ENCODE measurements at places on chromosomes 2 and 18.

GRCh38 chr18:10131460-10132395, 217.9 kb downstream of the VAPA start:
- peak; percentile 61 for ATAC-seq
- peaks cover 6% of the 10 kb centered on the region for H3K4me1 ChIP-seq
- H3K4me3 ChIP-seq: peak overlapping the region; percentile 0

DNA sequence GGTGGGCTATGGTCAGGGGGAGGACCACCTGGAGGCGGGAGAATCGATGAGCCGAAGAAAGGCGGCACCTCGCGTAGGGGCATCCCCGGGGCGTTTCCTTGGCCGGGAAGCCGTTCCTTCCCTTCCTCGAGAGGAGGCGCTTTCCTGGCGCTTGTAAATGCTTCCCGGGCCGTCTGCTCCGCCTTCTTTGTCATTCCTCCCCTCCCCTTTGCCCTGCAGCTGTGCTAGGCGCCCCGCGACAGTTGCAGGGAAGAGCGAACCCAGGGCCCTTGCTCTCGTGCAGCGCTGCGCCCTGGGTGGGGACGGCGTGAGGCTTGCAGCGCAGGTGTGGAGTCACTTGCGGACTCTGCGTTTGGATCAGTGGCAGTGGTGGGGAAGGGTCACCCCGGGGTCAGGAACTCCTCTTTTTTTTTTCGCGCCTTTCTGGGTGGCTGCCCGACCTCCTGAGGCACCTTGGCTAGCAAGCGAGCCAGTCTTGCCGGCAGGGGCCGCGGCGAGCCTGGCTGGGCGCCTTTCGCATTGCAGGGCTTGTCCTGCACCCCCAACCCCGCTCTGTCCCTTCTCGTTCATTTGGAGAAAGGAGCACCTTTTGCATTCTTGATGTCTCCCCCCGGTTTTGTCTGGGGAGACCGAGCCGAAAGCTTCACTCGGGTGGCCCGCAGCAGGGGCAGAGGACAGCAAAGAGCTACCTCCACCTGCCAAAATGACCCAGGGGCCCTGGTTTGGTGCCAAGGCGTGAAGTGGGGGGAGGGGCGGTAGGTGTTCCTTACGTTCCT, 858 bp downstream of the KCNS3 start:
- H3K4me1 ChIP-seq: peaks cover 4% of the 10 kb centered on the region
- H3K36me3 ChIP-seq: no peaks in the 10 kb centered on the region
- ATAC-seq: peak; percentile 61
- peaks cover 5% of the 10 kb centered on the region for H3K27me3 ChIP-seq

GRCh38 chr2:148546270-148546669, 98.3 kb upstream of the EPC2 start:
- no peak overlapping the region for H3K27ac ChIP-seq
- H3K4me3 ChIP-seq: no peak overlapping the region
- no peaks in the 10 kb centered on the region for H3K4me1 ChIP-seq
- H3K27me3 ChIP-seq: no peaks in the 10 kb centered on the region
- no peaks in the 10 kb centered on the region for H3K36me3 ChIP-seq

- no peaks in the 10 kb centered on the region for H3K36me3 ChIP-seq
- ATAC-seq: no peak
- no peak overlapping the region for H3K4me3 ChIP-seq
- H3K27ac ChIP-seq: no peak overlapping the region
Measured at GRCh38 chr18:44668270-44668975, 12.3 kb upstream of the SETBP1 start.

DNA sequence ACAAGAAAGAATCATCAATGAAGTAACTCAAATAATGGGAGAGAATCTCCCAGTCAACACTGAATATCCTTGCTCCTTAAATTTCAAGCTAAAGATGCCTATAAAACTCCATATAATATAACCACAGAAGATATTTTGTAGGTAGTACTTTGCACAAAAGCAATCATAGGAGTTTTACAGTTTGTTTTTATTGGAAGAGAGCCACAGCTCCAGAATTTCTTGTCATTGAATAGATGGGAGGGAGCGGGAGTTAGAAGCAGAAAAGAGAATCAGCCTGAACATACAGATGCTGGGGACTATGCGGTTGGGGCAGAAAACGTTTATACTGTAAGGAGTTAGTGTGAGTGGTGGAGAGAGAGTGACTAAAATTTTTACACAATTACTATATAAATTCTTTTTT, 18.3 kb upstream of the SMAD4 start:
- H3K27me3 ChIP-seq: no peaks in the 10 kb centered on the region
- H3K4me1 ChIP-seq: no peaks in the 10 kb centered on the region
- no peak for ATAC-seq
- H3K4me3 ChIP-seq: no peak overlapping the region
- no peak overlapping the region for H3K27ac ChIP-seq

DNA sequence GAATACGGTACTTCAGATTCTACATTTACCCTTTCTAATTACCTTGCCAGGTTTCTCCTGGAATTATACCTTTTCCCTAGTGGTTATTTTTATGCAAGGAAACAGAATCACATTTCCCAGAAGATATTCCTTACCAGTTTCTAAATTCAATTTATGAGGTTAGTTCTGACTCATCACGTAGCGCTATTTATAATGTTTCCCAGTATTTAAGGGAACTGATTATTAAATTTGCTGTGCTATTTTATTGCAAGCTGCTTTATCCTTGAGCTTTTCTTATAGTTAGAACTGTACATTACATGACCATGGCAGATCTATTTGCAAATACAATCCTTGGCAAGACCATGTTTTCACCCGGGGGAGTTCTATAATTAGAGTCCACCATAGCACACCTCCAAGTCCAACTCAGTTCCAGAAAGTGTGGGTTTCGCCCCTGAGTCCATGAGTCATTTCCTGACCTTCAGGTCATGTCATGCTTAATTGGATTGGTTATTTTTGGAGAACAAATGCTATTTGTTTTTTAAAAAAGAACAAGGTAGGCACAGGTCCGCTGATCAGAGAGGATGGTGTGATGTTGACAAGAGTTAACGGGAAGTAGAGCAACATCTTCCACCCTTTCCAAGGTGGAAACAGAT, 126.6 kb downstream of the ZNF532 start:
- ATAC-seq: no peak
- H3K4me1 ChIP-seq: no peaks in the 10 kb centered on the region
- H3K36me3 ChIP-seq: no peaks in the 10 kb centered on the region
- no peak overlapping the region for H3K27ac ChIP-seq
- no peaks in the 10 kb centered on the region for H3K27me3 ChIP-seq
- H3K4me3 ChIP-seq: no peak overlapping the region

GRCh38 chr2:65566617-65567016, 134.2 kb upstream of the SPRED2 start:
- no peaks in the 10 kb centered on the region for H3K4me1 ChIP-seq
- ATAC-seq: no peak
- H3K4me3 ChIP-seq: no peak overlapping the region
- no peaks in the 10 kb centered on the region for H3K27me3 ChIP-seq

DNA sequence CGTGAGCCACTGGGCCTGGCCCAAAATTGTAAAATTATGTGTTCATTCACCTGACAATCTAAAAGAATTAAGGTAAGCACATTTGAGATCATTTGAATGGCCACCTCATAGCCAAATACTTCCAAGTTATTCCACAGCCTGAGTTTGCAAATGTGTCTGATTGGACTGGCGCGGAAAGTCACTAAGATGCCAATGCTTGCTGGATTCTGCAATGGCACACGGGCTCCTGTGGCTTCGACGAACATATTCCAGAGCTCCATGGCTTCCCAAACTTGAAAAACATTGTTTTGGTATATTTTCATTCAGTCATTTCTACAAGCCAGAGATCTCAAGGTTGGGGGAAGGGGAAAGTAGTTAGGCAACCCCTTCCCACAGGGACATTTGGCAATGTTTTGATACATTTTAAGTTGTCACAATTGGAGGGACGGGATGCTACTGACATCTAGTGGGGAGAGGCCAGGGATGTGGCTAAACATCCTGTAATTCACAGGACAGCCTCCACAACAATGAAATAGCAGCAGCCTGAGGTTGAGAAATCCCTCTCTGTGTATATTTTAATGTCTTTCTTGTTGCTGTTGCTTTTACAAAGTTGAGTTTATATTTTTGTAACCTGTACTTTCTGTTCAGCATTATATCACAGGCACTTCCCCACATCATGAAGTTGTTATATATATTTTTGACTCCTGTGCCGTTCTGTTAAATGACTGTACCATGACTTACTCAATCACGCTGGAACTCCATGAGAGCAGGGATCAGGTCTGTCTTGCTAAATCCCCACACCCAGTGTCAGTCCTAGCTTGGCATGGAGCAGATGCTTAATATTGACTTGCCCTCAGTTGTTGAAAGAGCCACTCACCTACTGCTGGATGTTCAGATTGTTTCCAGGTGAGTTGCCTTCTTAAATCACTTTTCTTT, 56.9 kb downstream of the COL4A4 start:
- no peaks in the 10 kb centered on the region for H3K36me3 ChIP-seq
- no peaks in the 10 kb centered on the region for H3K27me3 ChIP-seq
- no peak for ATAC-seq
- no peak overlapping the region for H3K4me3 ChIP-seq

- no peaks in the 10 kb centered on the region for H3K4me1 ChIP-seq
- H3K36me3 ChIP-seq: no peaks in the 10 kb centered on the region
- ATAC-seq: no peak
- H3K27ac ChIP-seq: no peak overlapping the region
- H3K4me3 ChIP-seq: no peak overlapping the region
Measured at GRCh38 chr2:160876029-160876428, 284.2 kb upstream of the TANK start.

DNA sequence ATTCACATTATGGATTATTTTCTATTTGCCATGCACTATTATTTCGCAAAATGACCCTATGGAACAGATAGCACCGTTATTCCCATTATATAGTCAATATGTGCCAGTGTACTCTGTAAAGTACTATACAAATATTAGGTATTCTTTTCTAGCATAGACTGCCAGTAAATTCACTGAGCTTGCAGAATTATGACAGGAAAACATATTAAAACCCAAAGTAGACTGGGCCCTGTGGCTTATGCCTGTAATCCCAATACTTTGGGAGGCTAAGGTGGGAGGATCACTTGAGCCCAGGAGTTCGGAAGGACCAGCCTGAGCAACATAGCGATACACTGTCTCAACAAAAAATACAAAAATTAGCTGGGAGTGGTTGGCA, 1.1 kb upstream of the DYM start:
- H3K36me3 ChIP-seq: no peaks in the 10 kb centered on the region
- no peak overlapping the region for H3K27ac ChIP-seq
- no peak for ATAC-seq
- no peaks in the 10 kb centered on the region for H3K4me1 ChIP-seq
- H3K27me3 ChIP-seq: no peaks in the 10 kb centered on the region

- H3K4me1 ChIP-seq: peaks cover 8% of the 10 kb centered on the region
- H3K4me3 ChIP-seq: no peak overlapping the region
- H3K36me3 ChIP-seq: no peaks in the 10 kb centered on the region
- ATAC-seq: no peak
Measured at GRCh38 chr2:66794551-66794950, 359.6 kb downstream of the MEIS1 start.

DNA sequence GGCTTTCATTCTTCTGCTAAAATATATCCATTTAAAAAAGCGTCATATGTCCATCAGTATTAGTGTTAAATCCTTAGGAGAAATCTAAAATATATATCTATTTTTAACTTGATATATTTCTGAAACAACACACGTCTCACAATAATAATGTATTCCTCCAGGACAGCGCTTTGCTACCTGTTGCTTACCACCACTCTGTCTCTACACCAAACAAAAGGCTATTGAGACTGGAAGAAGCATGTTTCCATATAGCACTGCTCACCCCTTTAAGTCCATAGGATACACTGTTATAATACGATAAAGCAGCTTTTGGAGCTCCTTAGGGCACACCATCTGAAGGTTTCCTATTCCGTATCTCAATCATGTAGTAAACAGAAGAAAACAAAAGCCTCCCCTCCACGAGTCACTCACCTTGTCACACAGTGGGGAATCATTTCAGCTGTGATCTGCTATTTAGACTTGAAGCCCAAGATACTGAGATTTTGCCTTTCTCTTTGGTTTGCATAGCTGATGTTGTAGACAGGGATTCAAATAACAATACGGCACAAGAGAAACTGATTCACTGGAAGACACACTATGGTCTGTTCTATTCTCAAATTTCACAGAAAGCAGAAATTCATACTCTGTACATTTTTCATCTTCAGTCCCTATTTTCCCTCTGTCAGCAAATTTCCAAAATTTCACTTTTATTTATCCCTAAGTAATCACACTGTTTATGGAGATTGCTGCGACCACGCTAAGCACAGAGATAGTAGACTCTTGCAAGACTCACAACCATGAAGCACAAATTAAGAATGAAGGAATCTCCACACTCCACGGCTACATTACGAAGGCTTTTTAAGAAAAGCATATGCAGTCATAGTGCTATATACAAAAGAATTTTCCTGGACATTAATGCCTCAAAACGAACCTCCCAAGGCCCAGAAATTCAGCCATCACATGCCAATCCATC, 187.1 kb downstream of the TCF4 start:
- no peaks in the 10 kb centered on the region for H3K27me3 ChIP-seq
- peak overlapping the region; percentile 72 for H3K27ac ChIP-seq
- peak overlapping the region; percentile 35 for H3K4me3 ChIP-seq

DNA sequence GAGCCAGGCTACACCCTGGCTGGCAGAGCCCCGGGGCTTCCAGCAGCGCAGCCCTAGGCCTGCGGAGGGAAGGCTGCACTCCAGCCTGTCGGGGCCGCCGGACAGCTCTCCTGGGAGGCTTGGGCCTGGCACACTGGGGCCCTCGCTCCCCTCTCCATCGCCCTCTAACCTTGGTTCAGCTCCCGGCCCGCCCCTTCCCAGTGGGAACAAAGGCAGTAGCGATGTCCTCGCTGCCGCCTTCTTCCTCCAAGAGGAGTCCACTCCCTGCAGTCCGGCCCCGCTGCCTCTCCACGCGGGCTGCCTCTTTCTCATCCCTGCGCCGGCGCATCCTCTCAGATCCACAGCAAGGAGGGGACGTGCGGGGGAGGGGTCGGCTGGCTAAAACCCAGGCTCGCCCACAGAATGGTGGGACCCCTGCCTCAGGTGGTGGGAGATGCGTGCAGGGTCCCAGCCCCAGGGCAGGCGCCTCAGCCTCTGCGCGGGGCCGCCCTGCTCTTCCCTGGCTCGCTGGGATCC, 138.1 kb downstream of the TWIST2 start:
- peaks cover 10% of the 10 kb centered on the region for H3K27me3 ChIP-seq
- H3K36me3 ChIP-seq: no peaks in the 10 kb centered on the region
- peak; percentile 25 for ATAC-seq
- no peaks in the 10 kb centered on the region for H3K4me1 ChIP-seq

DNA sequence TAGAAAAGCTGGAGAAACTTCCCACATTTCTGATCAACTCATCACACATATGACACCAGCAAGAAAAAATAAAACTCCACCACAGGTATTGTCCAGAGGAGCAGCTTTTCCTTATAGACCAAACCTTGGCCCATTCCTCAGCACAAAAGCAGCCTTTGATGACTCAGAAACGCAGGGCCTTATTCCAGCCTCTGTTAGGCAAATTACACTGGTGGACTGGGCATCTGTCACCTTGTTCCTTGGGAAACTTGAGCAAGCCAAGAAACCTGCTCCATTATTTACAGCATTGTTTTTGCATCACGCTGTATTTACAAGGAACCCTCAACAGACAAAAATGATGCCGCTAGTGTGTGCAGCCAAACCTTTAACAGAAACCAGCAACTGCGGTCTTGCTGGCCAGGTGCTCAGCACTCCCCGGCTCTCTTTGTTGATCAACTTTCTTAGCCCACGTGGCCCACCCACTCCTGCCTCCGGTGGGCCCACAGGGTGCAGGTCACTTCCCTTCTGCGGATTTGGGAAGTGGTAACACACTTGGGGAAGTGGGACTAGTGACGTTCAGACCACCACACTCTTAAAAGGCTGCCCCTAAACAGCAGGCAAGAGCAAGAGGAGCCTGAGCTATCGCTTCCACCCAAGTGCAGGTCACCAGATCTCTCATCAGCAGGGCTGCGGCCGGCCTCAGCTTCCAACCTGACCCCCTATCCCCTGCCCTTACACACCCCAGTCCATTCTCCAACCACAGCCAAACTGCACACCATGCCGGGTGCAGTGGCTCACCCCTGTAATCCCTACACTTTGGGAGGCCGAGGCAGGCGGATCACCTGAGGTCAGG, 1.5 kb downstream of the AP1S3 start:
- H3K27me3 ChIP-seq: no peaks in the 10 kb centered on the region
- no peak for ATAC-seq
- no peak overlapping the region for H3K4me3 ChIP-seq
- H3K4me1 ChIP-seq: peaks cover 5% of the 10 kb centered on the region

All from gastroesophageal sphincter (tissue), 4 donors.